D721Med (cell line): ENCODE measurements at places on chromosomes 16 and 17.
A peak's percentile ranks its signal among the peaks of the same experiment; 100 is the strongest.

GRCh38 chr17:38762231-38762630, 9.7 kb downstream of the PSMB3 start:
- no peak for DNase-seq

GRCh38 chr17:47695429-47696376, 1.7 kb downstream of the TBKBP1 start:
- DNase-seq, result peak; percentile 7

GRCh38 chr16:86074651-86075487, 175.9 kb downstream of the IRF8 start:
- no peak for DNase-seq

GRCh38 chr17:63445571-63445953, 544 bp downstream of the CYB561 start:
- DNase-seq, result no peak

GRCh38 chr16:23369416-23369815, 67.3 kb downstream of the SCNN1B start:
- DNase-seq, result no peak

GRCh38 chr16:64469906-64470702, 651.8 kb downstream of the CDH11 start:
- no peak for DNase-seq

GRCh38 chr17:82287868-82288801, 14.6 kb upstream of the CSNK1D start:
- DNase-seq, result no peak

DNA sequence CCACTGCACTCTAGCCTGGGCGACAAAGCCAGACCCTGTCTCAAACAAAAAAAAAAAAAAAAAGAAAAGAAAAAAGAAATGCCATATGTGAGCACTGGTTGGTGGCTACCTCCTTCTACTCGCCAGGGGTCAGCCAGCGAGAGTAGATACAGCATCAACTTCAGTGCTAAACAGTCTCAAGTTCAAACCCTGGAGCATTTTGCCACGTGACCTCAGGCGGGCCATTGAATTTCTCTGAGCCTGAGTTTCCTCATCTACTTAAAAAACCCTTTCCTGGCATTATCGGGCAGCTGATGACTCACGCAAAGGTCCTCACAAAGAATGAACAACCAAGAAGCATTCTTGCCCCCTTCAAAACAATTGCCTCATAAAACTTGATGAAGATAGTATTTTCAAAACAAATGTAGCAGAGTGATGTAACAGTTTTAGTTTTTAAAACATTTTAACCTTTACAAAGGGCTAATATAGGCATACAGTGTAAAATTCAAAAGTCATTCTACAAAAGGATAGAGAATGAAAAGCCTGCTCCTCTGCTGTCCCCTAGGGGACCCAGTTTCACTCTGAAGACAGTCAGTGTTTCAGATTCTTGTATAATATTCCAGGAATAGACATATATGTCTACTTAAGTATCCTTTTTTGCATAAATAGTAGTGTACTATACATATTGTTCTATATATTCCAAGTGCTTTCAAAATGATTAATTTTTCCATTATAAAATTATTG, 28.4 kb downstream of the DNAH2 start:
- DNase-seq, result no peak

DNA sequence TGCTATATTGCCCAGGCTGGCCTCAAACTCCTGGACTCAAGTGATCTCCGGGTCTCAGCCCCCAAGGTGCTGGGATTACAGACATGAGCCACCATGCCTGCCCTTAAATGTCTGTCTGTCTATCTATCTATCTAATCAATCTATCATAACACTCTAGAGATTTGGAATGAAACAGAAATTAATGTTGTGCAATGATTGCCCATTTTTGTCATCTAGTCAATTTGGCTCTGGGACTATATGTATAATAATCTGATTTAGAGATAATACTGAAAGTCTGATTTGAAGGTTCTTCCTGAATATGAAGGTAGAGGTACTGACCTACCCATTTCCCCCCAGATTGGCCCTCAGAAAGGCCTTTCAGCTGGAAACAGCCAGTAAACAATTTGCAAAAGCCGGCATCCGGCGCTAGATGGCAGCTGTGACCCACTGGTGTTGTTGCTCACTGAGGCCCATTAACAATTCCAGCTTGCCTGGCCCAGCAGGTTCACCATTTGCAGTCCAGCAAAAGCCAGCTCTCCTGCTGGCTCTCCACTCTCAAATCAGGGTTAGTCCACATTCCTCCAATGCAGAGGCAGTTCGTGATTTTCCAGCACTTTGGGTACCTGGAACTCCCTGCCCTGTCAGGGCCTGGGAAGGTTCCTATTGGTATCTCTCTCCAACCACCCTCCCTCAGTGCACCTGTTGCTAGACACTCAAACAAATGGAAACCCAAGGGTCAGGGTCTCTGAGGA, 22.9 kb upstream of the C16orf87 start:
- peak; percentile 22 for DNase-seq

DNA sequence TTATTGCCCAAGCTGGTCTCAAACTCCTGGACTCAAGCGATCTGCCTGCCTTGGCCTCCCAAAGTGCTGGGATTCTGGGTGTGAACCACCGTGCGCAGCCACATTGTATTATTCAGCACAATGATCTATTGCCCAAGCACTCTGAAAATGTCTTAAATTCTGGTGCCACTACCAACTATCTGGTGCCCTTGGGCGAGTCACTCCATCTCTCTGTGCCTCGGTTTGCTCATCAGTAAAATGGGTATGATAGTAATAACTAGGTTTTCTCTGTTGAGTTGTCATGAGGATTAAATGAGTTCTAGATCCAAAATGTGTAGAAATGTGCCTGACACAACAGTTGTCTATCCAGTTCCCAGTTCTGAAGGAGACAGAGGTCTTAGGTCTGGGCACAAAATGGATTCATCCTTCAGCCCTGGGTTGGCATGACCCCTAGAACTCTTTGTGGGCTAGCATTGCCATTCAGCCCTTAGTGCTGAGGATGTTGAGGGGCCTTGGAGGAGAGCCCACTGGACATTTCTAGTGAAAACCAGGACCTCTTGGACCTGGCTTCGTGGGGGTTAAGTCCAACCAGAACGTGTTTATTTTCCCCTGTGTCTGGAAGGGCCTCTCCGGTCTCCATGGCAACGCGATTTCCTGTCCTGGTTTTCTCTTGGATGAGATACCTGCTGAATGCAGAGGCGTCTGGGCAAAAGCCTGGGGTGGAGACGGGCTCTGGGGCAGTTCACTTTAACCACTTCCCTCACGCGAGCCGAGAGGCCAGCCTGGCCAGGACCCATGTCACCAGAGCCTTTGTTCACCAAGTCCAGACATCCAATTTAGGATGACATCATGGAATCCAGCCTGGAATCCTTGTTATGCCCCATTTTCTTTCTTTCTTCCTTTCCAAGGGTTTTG, 43.7 kb upstream of the TNRC6A start:
- DNase-seq, result no peak

- DNase-seq, result no peak
Observed at GRCh38 chr17:44487170-44487569, 16.0 kb downstream of the GPATCH8 start.

DNA sequence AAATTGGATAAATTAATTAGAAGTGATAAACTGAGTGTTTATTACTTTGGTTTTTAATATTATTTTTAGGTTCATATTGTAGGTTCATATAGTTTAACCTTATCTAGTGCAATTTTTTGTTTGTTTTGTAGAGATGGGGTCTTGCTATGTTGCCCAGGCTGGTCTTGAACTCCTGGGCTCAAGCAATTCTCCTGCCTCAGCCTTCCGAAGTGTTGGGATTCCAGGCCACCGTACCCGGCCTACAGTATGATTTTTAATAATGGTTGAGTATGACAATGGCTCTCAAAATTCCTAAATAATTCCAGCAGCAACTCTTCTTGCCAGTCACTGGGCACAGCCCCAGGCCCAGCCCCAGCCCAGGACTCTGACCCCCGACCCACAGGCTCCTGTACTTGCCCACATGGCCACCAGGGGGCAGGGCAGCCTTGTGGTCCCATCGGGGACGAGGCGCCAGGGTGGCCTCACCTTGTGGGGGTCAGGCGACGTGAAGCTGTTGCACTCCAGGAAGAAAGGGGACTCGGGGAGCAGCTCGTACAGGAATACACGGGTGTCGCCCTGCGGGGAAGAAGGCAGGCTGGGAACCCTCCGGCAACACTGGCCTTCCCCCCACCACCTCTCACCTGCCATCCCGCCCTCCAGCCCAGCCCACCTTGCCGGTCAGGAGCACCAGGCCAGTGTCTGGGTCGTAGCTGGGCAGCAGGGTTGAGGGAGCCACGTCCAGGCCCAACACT, 7.9 kb upstream of the PAM16 start:
- peak; percentile 62 for DNase-seq

- no peak for DNase-seq
Observed at GRCh38 chr16:89853306-89853993, 19.9 kb upstream of the TCF25 start.

DNA sequence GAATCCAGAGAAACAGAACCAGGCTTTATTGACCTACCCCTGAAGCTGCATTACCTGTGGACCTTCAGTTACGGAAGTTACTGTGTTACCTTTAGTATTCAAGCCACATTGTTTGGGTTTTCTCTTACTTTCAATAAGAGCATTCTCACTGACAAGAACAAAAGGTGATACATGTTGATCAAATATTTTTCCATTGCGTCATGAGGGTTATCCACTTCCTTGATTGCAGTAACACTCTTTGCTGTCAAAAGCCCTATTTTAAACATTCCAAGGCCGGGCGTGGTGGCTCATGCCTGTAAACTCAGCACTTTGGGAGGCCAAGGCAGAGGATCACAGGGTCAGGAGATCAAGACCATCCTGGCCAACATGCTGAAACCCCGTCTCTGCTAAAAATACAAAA, 28.6 kb upstream of the PAFAH1B1 start:
- DNase-seq, result no peak

- DNase-seq, result no peak
Observed at GRCh38 chr17:40794466-40794865, 5.3 kb downstream of the KRT28 start.

DNA sequence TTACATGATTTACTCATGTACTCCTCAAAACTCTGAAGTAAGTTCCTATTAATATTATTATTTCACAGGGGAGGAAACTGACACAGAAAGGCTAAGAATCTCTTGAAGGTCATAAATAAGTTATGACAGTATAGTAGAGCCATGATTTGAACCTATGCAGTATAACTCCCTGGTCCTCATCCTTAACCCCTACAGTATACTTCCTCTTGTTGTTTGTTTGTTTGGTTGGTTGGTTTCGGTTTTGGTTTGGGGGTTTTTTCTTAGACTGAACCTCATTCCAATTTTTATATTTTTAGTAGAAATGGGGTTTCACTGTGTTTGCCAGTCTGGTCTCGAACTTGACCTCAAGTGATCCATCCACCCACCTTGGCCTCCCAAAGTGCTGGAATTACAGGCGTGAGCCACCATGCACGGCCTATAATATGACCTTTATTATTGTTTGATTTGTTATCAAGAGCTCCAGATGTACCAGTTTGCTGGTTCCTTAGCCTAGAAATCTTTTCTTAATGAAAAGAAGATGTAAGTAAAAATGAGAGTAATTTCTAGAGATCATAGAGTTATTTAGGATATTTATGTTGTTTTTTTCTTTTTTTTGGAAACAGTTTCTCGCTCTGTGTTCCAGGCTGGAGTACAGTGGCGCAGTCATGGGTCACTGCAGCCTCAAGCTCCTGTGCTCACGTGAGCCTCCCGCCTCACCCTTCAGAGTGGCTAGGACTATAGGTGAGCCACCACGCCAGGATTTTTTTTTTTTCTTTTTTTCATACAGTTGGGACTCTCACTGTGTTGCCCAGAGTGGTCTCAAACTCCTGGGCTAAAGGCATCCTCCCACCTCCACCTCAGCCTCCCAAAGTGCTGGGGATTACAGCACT, 4.8 kb downstream of the PRR11 start:
- no peak for DNase-seq

- no peak for DNase-seq
Observed at GRCh38 chr17:49362723-49363117, 670 bp upstream of the ZNF652 start.

DNA sequence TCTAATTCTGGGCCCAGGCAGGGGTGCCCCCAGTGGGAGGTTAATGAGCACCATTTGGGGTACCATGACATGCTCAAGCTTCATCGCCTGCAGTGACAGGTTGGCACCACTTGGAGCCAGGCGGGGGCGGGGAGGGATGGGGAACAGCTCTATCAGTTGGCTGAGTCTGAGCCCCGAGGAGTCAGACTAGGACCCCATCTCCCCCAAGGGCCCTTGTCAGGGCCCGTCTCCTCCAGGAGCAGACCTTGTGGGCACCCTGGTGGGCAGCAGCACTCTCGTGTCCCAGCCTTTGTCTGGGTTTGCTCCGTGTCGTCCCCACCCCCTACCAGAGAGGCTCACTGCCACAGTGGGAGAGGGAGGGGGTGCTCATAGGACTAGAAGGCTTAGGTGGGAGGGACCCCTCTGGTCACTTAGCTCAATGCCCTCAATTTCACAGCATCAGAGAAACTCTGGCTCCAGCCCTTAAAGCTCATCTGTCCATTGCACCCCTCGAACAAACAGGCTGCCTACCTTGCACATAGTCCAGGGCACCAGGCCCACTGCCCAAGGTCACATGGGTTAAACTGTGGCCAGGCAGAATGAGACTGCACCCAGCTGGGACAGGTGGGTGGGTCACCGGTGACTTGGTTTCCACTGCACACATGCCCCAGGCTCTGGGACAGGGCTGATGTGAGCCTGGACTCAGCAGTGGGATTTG, 4.1 kb downstream of the PPP1R9B start:
- DNase-seq, result no peak

DNA sequence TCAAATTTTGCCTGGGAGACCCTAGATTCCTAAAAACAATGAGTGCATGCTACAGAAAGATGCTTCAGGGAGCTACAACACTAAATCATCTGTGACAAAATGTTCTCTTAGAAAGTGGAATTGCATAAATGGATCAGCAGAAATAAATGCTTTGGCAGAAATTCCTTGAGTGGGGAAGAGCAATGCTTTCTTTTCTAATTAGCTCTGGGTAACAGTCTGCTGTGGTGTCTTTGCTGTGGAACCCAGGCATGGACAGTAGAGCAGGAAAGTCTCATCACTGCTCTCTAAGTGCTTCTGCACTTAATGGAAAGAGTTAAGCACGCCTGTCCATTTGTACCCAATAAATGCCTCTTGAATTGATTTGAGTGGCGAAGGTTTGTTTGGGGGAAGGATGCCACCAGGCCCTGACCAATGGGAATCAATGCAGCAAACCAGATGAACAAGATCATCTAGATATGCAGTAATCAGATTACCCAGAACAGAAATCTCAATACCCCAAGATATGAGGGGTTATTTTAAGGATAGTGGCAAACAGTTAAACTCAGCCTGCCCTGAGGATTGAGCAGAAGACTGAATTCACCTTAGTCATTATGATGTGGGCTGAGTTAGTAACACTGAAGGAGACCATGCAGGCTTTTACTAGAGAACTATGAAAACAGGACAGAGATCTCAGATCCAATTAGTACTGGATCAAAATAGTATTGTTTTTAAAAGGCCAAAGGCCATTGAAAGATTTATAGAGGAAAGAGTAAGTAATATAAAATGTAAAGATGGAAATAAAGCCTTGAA, 13.6 kb downstream of the HLF start:
- DNase-seq, result no peak

GRCh38 chr17:70261170-70261569, 91.8 kb downstream of the KCNJ2 start:
- DNase-seq, result no peak

- no peak for DNase-seq
Observed at GRCh38 chr17:33056399-33057146, 64.9 kb downstream of the SPACA3 start.
